ENCODE measurements at places on chromosomes 11 and 22.

DNA sequence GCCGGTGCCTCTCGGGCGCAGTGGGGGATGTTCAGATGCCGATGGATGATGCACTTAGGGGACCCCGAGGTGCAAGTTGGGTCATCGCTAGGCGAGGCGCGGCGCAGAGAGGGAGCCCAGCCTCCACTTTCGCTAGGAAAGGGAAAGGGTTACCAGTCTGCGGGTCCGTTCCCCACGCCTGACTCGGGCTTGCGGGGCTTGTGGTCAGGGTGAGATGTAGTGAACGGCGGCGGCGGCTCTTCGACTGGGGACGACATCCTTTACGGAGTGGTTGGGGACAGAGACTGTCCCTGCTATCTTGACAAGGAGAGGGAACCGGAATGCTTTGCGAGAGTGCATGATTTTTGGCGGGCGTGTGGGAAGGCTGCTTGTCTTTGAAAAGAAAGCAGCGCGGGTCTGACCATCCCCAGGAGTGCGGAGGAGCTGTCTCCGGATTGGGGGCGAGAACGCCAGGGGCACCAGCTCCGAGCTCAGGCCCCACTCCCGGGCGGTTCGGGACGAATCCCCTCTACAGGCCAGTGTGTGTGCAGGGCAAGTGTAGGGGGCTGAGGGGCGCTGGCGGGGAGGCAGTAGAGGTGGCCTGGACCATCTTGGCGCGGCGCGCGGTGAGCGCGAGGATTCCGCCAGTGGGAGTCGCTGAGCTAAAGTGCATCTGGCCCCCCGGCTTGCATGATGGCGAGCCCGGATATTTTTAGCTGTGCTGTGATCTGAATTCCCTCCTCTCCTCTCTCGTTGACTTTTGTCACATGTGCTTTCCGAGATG lies 1.1 kb downstream of the FAT3 start:
- DNase-seq = no peak

DNA sequence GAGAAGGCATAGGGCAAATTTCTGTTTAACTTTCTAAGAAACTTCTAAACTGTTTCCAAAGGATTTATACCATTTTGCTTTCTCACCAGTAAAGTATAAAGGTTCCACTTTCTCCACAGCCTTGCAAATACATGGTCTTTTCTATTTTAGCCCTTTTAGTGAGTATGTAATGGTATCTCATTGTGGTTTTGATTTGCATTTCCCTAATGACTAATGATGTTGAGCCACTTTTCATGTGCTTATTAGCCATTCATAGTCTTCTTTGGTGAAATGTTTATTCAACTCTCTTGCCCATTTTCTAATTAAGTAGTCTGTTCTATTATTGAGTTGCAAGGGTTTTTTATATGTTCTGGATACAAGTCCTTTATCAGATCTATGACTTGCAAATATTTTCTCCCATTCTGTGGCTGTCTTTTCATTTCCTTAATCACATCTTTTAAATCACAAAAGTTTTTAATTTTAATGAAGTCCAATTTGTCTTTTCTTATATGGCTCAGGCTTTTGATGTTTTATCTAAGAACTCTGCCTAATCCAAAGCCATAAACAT lies 83.8 kb upstream of the KCNQ1OT1 start:
- no peak for DNase-seq

DNA sequence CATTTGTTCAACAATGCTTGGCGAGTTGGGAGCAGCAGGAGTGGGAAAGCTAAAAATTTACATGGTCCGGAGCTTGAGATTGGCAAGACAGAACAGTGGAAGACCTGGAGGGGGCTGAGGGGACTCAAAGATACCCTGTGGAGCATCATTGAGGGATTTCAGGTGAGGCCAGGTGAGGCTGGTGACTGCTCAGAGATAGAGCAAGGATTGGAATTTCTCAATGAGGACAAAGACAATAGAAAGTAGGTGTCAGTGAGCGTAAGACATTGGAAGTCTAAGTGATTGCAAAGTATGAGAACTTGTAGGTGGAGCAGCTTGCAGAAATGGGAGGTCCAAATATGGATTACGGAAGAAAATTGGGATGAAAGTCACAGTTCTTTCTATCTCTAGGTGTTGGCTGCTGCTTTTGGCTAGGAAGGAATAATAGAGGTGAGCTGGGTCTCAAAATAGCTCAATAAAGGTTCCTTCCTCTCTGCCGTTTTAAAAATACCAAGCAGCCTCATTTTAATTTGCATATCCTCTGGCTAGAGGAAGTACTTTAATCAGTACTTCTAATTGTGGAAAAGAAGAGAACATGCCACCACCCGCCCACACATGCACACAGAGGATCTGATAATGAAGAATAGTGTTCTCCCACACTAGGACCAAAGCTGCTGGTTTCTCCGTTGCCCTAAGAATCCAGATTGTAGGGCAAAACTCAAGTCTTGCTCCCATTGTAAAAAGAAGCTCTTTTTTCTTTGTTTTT lies 41.8 kb upstream of the SORL1-AS1 start:
- DNase-seq = no peak

GRCh38 chr11:66150725-66151124 lies 80.7 kb downstream of the PACS1 start:
- no peak for DNase-seq

GRCh38 chr11:18853086-18853720 lies 61.6 kb upstream of the PTPN5 start:
- no peak for DNase-seq
